H1 (cell line): ENCODE measurements at places on chromosomes 3 and 15. TPM values are rescaled to one million over a fixed set of nuclear protein-coding genes. Genes with fewer than 3 reads are reported as not detected.

- no peak for DNase-seq
- H3K4me1 ChIP-seq, result no peaks in the 10 kb centered on the region
- H3K36me3 ChIP-seq, result no peaks in the 10 kb centered on the region
- H3K4me3 ChIP-seq, result no peak overlapping the region
- H3K27ac ChIP-seq, result no peak overlapping the region
Observed at GRCh38 chr3:120550546-120550945, 45.6 kb upstream of the NDUFB4 start.

DNA sequence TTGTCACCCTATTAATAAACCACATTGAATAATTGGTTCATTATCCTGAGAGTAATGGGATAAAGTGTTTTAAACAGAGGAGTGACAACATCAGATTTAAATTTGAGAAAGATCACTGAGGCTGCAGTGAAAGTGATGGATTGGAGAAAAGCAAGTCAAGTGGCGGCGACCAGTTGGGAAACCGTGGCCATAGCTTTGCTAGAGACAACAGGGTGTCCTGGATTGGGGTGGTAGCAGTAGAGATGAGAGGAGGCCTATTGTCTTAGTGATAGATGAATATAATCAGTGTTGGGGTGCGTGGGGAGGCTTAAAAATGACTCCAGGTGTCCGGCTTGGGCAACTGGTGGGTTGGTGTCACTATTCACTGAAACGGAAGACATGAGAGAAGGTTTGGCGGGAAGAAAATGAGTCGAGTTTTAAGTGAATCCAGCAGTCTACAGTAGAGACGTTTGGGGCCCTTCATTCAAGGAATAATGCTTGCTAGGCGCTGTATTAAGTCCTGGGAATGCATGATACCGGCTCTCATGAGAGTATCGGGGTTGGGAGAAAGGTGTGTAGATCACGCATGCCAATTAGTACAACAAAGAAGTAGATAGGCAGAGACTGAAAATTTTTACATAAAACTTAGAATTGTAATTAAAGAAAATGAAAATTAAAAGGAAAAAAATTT lies 819 bp downstream of the NEK4 start:
- H3K27me3 ChIP-seq, result no peaks in the 10 kb centered on the region
- H3K27ac ChIP-seq, result peak overlapping the region; percentile 54; the same call in 1 of the 2 replicates
- H3K4me3 ChIP-seq, result peak overlapping the region; percentile 82
- peaks cover 30% of the 10 kb centered on the region for H3K36me3 ChIP-seq
- DNase-seq, result no peak

Gene SERINC4
- total RNA-seq, result not detected in 2 replicates

GRCh38 chr15:65081758-65082157 lies 5.2 kb downstream of the KBTBD13 start:
- no peaks in the 10 kb centered on the region for H3K27me3 ChIP-seq
- no peaks in the 10 kb centered on the region for H3K36me3 ChIP-seq
- DNase-seq, result no peak
- H3K4me3 ChIP-seq, result no peak overlapping the region
- no peak overlapping the region for H3K27ac ChIP-seq
- H3K4me1 ChIP-seq, result peaks cover 15% of the 10 kb centered on the region

Gene UNC13C
- total RNA-seq, result 0.13 and 0.42 TPM in 2 replicates

GRCh38 chr3:99439892-99440291 lies 198.5 kb upstream of the COL8A1 start:
- H3K4me1 ChIP-seq, result no peaks in the 10 kb centered on the region
- no peak for DNase-seq
- H3K27ac ChIP-seq, result no peak overlapping the region
- no peaks in the 10 kb centered on the region for H3K27me3 ChIP-seq
- H3K36me3 ChIP-seq, result no peaks in the 10 kb centered on the region

GRCh38 chr3:151307583-151308488 lies 8.8 kb downstream of the GPR87 start:
- no peaks in the 10 kb centered on the region for H3K36me3 ChIP-seq
- H3K4me1 ChIP-seq, result peaks cover 26% of the 10 kb centered on the region
- H3K4me3 ChIP-seq, result no peak overlapping the region
- H3K27ac ChIP-seq, result no peak overlapping the region

Gene MUC20
- 0.24 TPM in 1 of 2 replicates, not detected in the other for total RNA-seq

Gene TMEM108
- total RNA-seq, result 12.9 and 14.3 TPM in 2 replicates

Gene SENP8
- 3.6 and 6.0 TPM in 2 replicates for total RNA-seq

Gene GHSR
- total RNA-seq, result not detected in 2 replicates

DNA sequence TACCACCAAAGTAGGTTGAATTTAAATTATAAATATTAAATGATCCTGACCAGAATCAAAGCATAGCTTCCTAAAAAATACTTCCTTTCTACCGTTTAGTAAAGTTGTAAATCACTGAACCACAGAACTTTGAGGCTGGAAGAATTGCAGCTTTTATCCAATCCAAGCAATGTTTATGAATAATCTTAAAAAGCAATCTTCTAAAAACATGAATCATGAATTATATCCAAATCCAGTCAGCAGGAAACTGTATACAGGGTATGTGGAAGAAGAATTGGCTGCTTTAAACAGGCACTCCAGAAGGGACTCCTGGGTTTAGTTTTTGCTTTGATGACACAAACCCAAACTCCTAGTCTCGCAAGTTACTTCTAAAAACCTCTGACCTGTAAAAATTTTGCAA lies 30.2 kb downstream of the HEG1 start:
- no peaks in the 10 kb centered on the region for H3K4me1 ChIP-seq
- H3K27ac ChIP-seq, result no peak overlapping the region
- no peaks in the 10 kb centered on the region for H3K27me3 ChIP-seq
- H3K36me3 ChIP-seq, result no peaks in the 10 kb centered on the region; the same call in 1 of the 2 replicates

- no peaks in the 10 kb centered on the region for H3K36me3 ChIP-seq
- no peaks in the 10 kb centered on the region for H3K4me1 ChIP-seq
- no peak overlapping the region for H3K4me3 ChIP-seq
- no peak overlapping the region for H3K27ac ChIP-seq
Observed at GRCh38 chr3:159944781-159945180, 43.9 kb upstream of the IL12A start.

- H3K4me3 ChIP-seq, result no peak overlapping the region
- H3K27me3 ChIP-seq, result no peaks in the 10 kb centered on the region
- peaks cover 20% of the 10 kb centered on the region for H3K4me1 ChIP-seq
- no peak overlapping the region for H3K27ac ChIP-seq
Observed at GRCh38 chr15:90818251-90819210, 49.9 kb upstream of the FURIN start.

GRCh38 chr3:118550122-118550521 lies 484.5 kb downstream of the IGSF11 start:
- no peaks in the 10 kb centered on the region for H3K27me3 ChIP-seq
- H3K4me3 ChIP-seq, result no peak overlapping the region
- DNase-seq, result no peak
- no peaks in the 10 kb centered on the region for H3K4me1 ChIP-seq
- no peaks in the 10 kb centered on the region for H3K36me3 ChIP-seq

GRCh38 chr3:197782230-197782629 lies 8.8 kb upstream of the LRCH3 start:
- 0 out of 2 replicates have a peak, but pooled peaks cover 4% of the 10 kb centered on the region for H3K36me3 ChIP-seq
- no peaks in the 10 kb centered on the region for H3K27me3 ChIP-seq
- H3K4me3 ChIP-seq, result no peak overlapping the region
- no peak overlapping the region for H3K27ac ChIP-seq
- H3K4me1 ChIP-seq, result no peaks in the 10 kb centered on the region
- no peak for DNase-seq

- no peaks in the 10 kb centered on the region for H3K27me3 ChIP-seq
- no peak for DNase-seq
- H3K4me3 ChIP-seq, result no peak overlapping the region
- no peak overlapping the region for H3K27ac ChIP-seq
- no peaks in the 10 kb centered on the region for H3K36me3 ChIP-seq
Observed at GRCh38 chr15:86894269-86894668, 814.6 kb downstream of the AGBL1 start.

Gene ANKRD34C
- total RNA-seq, result not detected in 2 replicates

DNA sequence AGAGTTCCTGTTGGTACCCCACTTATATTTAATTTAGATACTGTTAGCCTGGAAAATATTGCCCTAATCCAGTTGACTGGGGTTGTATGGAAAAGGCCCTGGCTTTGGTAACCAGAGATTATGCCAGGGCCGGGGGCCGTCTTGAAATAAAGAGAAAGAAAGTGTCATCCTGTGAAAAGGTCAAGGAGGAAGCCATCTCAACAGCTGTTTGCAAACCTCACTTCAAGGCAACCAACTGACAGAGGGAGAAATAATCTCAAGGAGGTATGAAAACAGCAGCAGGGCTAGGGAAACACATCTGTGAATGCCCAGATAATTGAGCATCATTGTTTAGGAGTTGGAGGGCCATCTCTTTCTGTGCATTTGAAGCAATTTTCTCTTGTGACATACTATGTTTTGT lies 190.8 kb downstream of the SUCLG2 start:
- no peaks in the 10 kb centered on the region for H3K36me3 ChIP-seq
- no peak overlapping the region for H3K4me3 ChIP-seq
- no peaks in the 10 kb centered on the region for H3K27me3 ChIP-seq
- no peaks in the 10 kb centered on the region for H3K4me1 ChIP-seq

DNA sequence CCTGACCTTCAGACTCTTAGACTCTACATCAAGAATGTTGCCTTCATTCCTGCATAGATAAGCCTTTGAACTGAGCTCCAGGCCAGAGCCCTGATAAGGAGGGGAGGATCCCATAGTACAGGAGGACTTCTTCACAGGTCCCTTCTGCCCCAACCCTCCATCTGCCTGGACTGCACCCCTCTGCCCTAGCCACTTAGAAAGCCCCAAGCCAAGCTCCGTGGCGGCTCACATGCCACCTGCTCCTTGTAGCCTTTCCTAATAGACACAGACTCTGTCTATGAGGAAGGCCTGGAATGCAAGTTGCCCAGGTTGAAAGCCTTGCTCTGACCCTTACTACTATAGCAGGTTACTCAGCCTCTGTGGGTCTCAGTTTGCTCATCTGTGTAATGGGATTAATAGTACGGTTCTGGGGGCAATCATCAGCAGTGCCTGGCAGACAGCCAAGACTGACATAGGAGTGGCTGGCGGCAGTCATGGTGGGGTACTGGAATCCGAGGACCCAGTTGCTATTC lies 11.6 kb downstream of the PCSK6 start:
- no peaks in the 10 kb centered on the region for H3K27me3 ChIP-seq
- H3K27ac ChIP-seq, result no peak overlapping the region
- DNase-seq, result no peak
- no peaks in the 10 kb centered on the region for H3K4me1 ChIP-seq
- no peak overlapping the region for H3K4me3 ChIP-seq

GRCh38 chr3:112017091-112017490 lies 17.4 kb upstream of the TMPRSS7 start:
- H3K27me3 ChIP-seq, result no peaks in the 10 kb centered on the region
- no peak for DNase-seq
- no peaks in the 10 kb centered on the region for H3K4me1 ChIP-seq
- no peak overlapping the region for H3K27ac ChIP-seq
- H3K36me3 ChIP-seq, result no peaks in the 10 kb centered on the region

DNA sequence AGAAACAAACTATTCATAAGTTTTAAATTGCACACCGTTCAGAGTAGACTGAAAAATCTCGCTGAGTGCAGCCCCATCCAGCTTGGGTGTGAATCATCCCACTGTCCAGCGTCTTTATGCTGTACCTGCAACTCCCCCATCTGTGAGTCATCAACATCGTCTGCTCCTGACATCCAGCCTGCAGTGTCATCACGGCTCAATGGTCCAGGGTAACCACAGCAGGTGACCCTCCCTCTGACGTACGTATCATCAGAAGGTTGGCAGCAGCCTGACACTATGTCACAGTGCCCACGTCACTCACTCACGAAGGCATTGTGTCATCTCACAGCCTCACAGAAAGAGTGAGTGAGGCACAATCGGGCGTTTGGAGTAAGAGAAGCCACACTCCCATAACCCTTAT lies 65.2 kb downstream of the TPRA1 start:
- H3K4me3 ChIP-seq, result no peak overlapping the region
- no peaks in the 10 kb centered on the region for H3K36me3 ChIP-seq
- no peak for DNase-seq
- H3K27me3 ChIP-seq, result no peaks in the 10 kb centered on the region
- no peak overlapping the region for H3K27ac ChIP-seq

Gene DCLK3
- total RNA-seq, result 0.63 and 0.69 TPM in 2 replicates

DNA sequence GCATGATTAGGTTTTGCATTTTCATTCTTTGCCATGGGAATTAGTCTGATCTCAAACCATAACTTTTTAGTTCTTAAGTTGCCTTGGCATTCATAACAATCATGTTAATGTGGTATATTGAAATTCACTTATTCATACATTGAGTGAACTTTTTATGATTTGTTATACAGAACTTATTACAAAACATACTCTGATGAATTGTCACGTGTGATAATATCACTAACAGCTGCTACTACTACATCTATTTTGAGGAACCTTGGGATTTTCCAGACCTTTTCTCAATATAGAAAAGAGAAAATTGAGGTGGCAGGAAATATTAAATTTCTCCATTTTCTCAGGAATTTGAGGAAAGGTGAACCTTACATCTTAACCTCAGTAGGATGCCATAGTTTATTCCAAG lies 9.2 kb downstream of the LXN start:
- H3K27ac ChIP-seq, result no peak overlapping the region
- no peak overlapping the region for H3K4me3 ChIP-seq
- no peaks in the 10 kb centered on the region for H3K4me1 ChIP-seq
- DNase-seq, result no peak
- peaks cover 33% of the 10 kb centered on the region for H3K36me3 ChIP-seq

DNA sequence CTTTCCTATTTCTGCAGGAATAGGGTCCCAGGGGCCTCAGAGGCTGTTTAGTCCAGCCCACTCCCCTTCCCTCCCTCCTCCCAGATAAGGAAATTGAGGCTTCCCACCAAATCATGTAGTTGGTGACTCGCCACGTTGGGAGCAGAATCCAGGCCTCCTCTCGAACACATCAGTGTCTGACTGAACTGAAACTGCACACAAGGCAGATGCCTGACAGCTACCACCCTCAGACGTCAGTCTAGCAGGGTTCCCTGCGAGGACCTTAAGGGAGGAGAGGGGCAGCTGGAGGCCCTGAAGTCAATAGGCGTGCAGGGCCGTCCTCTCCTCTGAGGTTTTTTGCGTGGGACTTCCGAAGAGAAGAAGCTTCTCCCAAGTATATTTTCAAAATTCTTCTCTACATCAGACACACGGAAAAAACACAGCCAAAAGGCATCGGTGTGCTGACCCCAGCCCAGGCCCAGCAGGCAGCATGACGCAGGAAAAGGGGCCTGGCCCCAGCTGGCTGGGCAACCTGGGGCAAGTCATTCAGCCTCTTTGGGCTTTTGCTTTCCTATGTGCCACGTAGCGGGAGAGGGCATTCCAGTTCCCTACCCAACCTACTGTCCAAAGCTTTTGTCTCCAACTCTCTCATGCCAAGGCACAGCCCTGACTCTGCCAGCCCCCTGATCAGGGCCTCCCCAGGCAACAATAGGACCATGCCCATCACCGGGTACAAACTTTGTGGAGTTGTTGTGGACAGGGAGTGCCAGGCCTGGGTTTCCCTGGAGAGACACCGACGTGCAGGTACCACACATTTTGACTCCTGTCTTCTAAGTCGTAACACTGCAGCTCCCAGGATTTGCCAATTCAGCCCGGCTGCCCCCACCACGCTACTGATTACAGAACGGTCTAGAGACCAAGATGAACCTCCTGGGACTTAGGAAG lies 283.1 kb downstream of the XXYLT1 start:
- peaks cover 4% of the 10 kb centered on the region; the same call in 1 of the 2 replicates for H3K27me3 ChIP-seq
- H3K36me3 ChIP-seq, result no peaks in the 10 kb centered on the region

- no peaks in the 10 kb centered on the region for H3K36me3 ChIP-seq
- no peak for DNase-seq
- H3K4me3 ChIP-seq, result no peak overlapping the region
- no peaks in the 10 kb centered on the region for H3K4me1 ChIP-seq
- H3K27ac ChIP-seq, result no peak overlapping the region
- no peaks in the 10 kb centered on the region for H3K27me3 ChIP-seq
Observed at GRCh38 chr3:40557575-40558161, 32.9 kb downstream of the ZNF621 start.

- peaks cover 12% of the 10 kb centered on the region for H3K36me3 ChIP-seq
- no peaks in the 10 kb centered on the region for H3K4me1 ChIP-seq
- no peak for DNase-seq
- H3K27me3 ChIP-seq, result no peaks in the 10 kb centered on the region
- H3K27ac ChIP-seq, result no peak within 1 kb of the TSS
Observed at GRCh38 chr3:52453496-52454249, at the start of gene TNNC1. TNNC1 (minus strand) TSS chr3:52454041; CDS start chr3:52454015, 26 bp downstream.

Gene TLNRD1
- 19.8 and 20.5 TPM in 2 replicates for total RNA-seq
